NCI-H526 treated with DMSO at 0.1 percent for 48 hours (cell line): ENCODE measurements at places on chromosomes 6 and 20.

- DNase-seq: no peak
Measured at GRCh38 chr6:123016431-123017103, 20.5 kb downstream of the CLVS2 start.

DNA sequence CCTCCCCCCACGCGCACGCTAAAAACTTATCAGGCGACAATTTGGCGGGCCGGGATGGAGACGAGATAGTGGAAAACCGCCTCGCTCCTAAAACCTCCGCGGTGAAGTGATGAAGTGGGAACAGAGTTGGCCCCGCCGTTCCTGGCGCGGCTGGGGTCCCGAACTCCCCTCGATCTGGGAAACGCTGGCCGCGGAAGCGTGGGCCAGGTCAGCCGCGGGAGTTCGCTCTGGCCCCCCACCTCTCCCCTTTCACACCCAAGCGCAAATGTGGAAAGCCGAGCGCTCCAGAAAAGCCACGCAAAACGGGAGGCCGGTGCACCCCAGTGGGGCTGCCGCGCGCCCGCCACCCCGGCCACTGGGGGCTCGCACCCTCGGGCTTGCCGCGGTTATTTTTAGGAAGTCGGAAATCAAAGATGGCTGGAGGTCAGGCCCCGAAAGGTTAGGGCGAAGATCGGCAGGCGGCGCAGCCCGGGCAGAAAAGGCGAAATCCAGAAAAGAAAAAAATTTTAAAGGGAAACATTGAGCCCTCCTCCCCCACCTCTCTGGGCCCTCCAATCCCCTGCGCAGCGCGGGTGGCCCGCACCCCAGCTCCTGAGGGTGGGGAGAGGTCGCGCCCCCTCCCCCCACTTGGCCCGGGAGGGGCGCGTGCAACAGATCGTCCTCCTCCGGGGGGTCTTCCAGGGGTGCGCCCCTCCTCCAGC is 1.0 kb downstream of the SALL4 start:
- no peak for DNase-seq

DNA sequence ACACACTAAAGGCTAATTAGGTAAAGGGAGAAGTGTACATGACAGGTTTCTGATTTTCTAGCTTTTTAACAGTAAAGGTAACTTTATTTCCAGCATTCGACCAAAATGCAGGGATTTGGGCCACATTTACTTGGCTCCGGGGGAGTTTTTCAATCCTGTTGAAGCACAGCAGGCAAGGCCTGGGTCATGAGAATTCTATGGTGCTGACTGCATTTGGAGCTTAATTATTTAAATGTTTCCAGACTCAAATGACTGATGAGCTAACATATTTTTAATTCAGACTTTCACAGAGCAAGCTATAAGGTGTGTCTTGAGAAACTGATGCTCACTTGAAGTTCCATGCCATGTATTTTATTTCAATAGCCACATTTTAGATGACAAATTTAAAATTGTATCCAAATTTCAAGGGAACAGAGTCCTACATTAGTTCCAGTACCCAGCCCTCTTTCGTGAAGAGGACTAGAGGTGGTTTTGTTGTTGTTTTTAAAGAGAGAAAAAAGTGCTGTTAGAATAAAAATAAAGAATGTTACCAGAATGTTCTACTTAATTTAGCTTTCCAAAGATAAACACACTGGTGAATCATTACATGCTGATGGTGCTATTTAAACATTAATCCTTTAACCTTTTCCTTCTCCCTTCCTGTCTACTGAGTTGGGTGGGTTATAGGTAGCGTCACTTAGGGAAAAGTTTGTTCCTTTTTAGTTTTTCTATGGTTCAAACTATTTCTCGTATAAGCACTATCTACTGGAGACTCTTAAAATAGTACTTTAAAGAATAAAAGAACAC is 82.3 kb upstream of the PHACTR2 start:
- DNase-seq: no peak

- no peak for DNase-seq
Measured at GRCh38 chr6:33632558-33633039, 11.5 kb downstream of the ITPR3 start.

- DNase-seq: no peak
Measured at GRCh38 chr20:59765599-59766177, 161.3 kb downstream of the PHACTR3 start.

- DNase-seq: no peak
Measured at GRCh38 chr6:71460933-71461332, 172.3 kb downstream of the OGFRL1 start.

DNA sequence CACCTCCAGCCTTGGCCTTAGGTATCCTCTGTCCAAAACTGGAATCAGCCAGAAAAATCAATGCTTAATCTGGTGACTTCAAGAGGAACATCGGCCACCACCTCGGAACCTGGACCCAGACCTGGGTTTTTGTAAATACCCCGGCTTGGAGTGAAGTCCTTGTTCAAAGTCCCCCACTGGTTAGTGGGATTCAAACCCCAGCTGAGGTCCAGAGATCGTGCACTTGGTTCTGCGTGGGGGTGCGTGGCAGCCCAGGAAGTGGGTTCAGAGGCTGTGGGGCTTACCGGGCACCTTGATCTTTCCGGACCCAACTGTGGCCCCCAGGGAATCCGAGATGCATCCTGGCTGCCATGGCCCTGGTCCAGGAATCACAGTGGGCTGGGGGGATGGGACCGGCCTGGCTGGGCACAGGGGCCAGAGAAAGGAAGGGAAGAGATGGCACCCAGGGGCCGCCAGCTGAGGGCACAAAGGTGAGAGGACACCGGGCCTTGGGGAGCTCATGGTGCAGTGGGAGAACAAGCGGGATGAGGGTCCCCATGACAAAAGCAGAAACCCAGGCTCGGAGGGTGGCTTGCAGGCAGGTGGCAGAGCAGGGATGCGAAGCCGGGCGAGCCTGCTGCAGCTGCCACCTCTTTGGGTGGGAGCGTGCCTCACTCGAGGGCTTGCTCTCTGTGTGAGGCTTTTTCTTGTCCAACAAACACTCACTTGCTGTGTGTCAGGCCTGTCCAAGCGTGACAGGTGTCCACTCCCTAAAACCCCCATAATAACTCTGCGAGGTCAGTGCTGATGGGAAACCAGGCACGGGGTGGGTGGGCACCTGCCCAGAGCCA is 27.7 kb downstream of the ZBP1 start:
- no peak for DNase-seq

GRCh38 chr20:59825563-59825920 is 107.9 kb downstream of the SYCP2 start:
- no peak for DNase-seq

- no peak for DNase-seq
Measured at GRCh38 chr6:106799031-106799894, 169.9 kb downstream of the QRSL1 start.

GRCh38 chr6:42988486-42989020 is 4.2 kb downstream of the PPP2R5D start:
- DNase-seq: no peak

GRCh38 chr6:21496706-21497105 is 96.8 kb upstream of the SOX4 start:
- no peak for DNase-seq
